ENCODE measurements at places on chromosomes 11 and 22.
A peak's percentile ranks its signal among the peaks of the same experiment; 100 is the strongest.

DNA sequence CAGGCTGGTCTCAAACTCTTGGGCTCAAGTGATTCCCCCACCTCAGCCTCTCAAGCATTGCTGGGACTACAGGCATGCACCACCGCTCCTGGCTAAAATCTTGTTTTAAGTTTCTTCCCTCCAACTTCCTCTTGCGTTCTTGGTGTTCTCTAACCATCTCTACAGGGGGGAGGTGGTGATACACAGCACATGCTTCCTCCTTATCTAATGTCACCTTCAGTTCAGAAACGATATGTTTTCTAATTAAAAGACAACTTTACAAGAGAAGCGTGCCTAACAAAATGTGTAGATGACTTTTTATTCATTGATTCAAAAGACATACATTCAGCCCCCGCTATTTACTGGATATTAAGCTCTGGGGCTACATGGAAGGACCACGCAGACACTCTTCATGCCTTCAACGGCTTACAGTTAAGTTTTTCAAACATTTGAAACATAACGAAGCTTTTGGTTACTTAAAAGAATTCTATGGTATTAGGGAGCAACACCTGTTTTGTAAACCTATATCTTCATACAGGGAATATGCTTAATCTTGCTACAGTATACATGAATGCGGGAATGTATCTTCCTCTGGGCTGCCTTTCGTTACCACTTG, 933 bp upstream of the DLAT start:
- DNase-seq = peak; percentile 6

DNA sequence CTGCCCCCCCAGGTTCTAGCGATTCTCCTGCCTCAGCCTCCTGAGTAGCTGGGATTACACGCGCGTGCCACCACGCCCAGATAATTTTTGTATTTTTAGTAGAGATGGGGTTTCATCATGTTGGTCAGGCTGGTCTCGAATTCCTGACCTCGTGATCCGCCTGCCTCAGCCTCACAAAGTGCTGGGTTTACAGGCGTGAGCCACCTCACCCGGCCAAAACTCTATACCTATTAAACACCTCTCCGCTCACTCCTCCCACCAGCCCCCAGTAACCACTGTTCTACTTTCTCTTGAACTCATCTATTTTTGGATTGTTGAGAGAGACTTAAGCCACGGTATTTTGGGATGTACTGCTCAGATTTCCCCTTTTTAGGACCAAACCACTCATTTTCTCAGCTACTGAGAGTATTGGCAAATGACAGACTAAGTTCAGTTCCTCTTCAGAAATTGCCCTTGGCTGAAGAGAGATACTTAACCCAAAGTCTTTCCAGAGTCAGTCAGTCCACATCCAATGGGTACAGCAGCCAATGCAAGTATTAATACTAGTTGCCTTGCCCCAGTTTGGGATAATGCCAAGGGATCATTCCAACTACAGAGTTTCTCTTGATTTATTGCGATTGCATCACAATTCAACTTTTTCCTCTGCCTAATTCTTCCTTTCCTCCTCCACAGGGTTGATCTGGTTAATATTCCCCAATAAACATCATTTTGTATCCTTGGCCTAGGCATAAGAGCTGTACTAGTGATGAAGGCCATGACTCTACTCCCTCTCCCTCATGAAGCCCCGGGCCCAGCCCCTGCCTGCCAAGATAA, 36.8 kb upstream of the CSTF3 start:
- DNase-seq = no peak

GRCh38 chr22:17198170-17199002, 20.8 kb downstream of the ADA2 start:
- DNase-seq = no peak

DNA sequence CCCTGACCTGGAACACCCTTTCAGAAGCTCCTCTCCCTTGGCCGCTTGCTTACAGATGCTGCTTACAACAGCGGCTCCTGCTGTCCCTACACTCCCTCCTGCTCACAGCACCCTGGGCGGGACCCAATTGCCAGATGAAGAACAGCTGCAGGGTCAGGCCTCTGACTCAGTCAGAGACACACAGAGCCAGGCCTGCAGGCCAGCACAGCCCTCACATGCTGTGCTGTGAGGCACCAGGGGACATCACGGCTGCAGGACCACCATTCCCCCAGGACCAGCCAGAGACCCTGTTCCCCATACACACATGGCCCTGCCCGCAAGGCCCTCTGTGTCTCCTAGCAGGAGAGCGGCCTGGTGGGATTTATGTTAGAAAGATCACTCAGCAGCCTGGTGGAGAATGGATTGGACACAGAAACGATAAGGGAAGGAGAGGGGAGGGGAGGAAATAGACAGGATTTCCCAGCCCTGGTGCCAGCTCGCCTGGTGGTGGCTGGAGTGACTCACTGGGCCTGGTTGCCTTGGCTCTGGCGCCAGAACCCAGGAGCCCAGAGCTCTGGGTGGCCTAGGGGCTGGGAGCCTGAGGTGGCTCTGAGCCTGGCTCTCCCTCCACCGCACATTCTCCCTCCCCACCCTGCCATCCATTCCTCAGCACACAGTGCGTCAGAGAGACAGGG, 6.7 kb downstream of the CAPN5 start:
- DNase-seq = no peak

DNA sequence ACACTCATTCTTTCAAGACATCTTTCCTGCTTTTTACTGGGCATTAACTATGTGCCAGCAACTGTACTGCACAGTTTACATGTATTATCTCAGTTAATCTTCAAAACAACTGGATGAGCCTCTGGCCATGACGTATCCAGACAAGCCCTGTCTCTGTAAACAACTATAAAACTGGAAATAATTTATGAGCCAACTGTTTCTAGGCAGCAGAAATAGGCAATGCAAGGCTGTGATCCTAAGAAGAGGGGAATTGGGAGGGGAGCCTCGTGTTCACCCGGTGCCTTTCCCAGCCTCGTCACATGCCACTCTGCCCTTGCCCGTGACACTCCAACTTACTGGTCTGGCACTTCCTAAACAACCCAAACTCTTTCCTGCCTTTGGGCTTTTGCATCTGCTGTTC, 82.8 kb downstream of the FBXO7 start:
- no peak for DNase-seq

- DNase-seq = no peak
Observed at GRCh38 chr11:75557666-75558494, 4.2 kb upstream of the SERPINH1 start.

GRCh38 chr11:45182902-45183301, 36.5 kb downstream of the PRDM11 start:
- no peak for DNase-seq

DNA sequence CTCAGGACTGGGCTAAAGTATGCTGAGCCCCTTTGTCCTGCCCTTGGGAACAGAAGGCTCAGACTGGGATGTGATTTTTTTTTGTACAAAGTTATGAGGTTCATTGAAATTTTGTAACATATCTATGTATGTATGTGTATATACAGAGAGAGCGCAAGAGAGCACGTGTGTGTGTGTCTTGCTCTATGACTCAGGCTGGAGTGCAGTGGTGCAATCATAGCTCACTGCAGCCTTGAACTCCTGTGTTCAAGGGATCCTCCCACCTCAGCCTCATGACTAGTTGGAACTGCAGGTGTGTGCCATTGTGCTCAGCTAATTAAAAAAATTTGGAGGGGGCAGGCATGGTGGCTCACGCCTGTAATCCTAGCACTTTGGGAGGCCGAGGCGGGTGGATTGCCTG, 5.7 kb downstream of the TMEM25 start:
- DNase-seq = no peak

DNA sequence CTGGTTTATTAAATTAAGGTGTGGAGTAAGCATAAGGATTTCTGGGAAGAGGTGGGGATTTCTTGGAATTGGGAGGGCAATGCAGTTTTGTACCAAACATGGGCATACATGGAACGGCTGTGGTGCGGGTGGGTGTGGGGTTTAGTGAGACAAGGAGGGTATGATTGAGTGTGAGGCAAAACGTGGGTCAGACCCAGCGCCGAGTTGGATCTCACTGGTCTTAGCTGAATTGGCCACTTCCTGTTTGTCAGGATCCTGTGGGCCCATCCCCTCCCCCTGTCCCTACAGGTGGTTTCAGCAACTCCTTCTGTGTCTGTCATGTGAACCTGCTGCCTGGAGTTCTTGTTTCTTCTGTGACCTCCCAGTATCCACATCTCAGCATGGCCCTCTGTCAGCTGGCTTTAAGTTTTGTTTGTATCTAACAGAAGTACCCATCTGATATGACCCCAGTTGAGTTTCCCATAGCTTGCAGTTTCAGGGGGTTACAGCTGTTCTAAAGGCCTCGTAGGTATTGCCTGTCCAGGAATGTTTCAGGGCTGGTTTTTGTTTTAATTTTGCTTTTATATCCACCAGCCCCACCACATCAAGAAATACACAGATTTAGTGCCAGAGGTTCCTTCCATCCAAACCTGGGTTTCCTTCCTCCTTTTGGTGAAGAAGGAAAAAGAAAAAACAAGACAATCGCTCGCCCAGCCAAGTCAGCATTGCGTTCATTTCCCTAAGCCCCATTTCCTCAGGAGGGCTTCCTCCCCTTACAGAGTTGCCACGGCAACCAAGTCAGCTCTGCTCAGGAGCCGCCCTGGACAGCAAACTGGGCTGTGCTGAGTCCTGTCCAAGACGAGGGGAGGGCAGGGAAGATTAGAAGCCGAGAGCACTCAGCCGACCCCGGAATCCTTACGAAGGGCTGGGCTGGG, 6.0 kb downstream of the APOL1 start:
- no peak for DNase-seq

DNA sequence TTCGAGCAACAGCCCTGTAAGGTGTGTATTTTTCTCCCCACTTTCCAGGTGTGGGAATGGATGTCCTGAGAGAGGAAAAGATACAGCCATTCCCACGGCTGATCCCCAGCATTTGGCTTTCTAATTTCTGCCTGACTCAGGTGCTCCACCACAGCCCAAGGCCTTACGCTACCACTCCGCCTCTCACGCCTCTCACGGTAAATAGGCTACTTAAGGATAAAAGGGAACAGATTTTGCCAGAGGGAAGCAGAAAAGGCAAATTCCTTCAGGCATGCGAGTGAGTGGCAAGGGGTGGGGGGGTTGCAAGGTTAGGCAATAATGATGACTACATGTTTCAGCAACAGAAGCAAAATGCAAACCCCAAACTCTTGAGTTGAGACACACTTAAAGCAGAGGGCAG, 9.2 kb downstream of the PVALB start:
- DNase-seq = no peak

GRCh38 chr11:115325523-115325922, 178.7 kb downstream of the CADM1 start:
- no peak for DNase-seq

- no peak for DNase-seq
Observed at GRCh38 chr11:68521969-68522652, 61.6 kb downstream of the PPP6R3 start.

DNA sequence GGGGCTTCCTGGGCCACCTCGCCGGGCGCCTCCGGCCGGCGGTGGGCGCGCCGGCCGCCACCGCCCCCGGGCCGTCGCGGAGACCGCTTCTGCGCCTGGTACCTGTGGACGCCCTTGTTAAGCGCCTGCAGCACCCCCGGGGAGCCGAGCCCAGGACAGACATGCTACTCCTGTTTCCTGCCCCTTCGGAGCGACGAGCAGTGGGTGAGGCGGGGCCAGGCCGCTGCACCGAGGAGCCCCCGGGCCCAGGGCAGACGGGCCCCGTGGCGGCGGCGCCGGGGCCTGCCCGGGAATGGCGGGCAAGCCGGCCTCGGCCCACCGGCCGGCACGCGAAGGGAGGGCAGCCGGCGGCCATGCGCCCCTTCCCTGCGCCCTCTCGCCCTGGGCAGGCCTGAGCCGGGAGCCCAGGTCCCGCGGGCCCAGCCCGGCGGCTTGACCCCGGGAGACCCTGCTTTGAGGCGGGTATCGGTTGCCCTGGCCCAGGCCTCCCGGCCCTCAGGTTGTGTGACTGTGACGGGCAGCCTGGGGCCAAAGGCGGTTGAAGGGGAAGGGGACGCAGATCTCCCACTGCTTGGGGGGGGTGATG, 789 bp upstream of the KDM2A start:
- peak; percentile 58 for DNase-seq

DNA sequence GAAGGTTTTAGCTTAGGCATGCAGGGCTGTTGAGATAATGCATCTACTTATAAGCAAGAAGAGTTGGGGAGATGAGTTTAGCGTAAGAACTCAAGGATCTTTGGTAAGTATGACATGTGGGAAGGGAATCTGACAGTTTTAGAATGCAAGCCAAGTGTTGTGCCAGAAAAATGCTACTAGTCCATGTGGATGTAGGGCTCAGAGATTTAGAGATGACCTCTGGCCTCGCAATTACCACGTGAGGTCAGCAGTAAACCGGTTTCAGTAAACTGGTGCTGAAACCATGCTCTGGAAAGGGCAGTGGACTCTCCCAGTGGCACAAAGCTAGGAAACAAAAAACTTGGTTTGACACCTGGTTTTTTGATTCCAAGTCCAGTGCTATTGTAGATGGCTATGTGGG, 18.9 kb downstream of the MRPL16 start:
- no peak for DNase-seq

DNA sequence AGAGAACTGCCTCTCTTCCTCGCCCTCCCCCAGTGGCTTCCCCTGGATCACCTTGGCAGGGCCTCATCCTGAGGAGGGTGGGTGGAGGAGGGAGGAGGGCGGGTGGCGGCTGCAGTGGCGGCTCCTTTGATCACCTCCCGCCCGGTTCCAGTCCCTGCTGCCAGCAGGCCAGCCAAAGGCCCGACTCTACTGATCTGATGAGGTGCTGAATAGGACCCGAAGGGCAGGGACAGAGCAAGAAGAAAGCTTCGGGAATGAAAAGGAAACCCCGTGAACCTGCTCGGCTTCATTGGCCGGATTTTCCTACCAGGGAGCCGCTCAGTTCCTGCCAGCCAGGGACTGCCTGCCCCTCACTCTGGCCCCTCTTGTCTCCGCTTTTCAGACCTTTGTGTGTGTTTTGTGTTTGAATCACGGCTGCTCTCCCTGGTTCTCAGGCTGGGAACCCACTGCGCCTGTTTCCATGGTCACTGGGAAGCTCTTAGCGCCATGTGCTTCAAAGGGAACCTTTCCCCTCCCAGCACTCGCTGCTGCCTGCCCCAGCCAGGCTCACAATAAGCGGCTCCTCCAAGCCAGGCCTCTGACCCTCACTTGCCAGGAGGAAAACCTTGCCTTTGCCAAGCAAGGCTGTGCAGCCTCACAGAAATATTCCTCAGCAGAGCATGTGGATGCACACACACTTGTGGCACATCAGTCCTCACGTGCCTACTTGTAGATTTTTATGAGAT, 56.8 kb downstream of the C22orf31 start:
- no peak for DNase-seq

DNA sequence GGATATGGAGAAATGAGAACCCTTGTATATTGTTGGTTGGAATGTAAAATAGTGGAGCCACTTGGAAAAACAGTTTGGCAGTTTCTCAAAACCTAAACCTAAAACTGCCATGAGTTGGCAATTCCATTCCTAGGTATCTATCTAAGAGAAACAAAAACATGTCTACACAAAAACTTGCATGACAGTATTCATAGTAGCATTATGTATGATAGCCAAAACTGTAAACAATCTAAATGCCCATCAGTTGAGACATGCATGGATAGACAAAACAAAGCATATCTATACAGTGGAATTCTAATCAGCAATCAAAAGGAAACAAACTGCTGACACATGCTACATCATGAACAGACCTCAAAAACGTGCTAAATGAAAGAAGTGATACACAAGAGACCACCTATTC, 34.9 kb downstream of the TRAF6 start:
- DNase-seq = no peak
